ENCODE measurements at places on chromosomes 12 and 14.

GRCh38 chr14:52776816-52777215 is 14.6 kb downstream of the GNPNAT1 start:
- DNase-seq: no peak

DNA sequence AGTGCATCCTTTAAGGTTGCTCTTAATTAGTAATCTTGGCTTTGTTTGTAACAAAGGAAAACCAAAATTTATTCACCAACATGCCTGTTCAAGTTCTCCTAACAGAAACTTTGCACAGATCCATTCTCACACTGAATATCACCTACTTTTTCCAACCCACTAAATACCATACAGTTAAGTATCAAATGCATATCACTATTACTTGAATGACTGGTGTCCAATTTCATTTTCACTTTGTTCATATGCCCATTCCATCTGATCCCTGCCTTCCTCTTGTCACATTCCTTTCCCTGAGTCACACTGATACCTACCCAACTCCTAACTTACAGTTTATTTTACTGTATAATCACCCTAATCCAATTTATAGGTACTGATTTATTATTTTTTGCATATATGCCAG is 286.4 kb downstream of the NELL2 start:
- DNase-seq: no peak

DNA sequence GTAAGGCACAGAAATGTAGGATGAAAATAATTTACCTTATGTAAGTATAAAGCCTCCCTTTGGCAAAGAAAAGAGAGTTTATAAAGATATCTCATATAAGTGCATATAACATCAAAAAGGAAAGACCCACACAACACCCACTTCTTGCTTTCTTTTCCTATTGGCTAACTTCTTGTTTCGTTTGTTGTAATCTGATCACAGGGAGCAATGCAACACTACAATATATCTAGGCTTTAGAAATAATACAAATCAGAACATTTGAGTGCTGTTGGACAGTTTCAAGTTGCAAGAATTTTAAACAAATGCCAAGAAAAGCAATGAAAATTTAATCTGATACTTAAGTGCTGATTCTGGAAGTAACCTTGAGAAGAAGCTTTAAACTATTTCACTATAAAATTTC is 1.3 kb downstream of the FGD6 start:
- no peak for DNase-seq

DNA sequence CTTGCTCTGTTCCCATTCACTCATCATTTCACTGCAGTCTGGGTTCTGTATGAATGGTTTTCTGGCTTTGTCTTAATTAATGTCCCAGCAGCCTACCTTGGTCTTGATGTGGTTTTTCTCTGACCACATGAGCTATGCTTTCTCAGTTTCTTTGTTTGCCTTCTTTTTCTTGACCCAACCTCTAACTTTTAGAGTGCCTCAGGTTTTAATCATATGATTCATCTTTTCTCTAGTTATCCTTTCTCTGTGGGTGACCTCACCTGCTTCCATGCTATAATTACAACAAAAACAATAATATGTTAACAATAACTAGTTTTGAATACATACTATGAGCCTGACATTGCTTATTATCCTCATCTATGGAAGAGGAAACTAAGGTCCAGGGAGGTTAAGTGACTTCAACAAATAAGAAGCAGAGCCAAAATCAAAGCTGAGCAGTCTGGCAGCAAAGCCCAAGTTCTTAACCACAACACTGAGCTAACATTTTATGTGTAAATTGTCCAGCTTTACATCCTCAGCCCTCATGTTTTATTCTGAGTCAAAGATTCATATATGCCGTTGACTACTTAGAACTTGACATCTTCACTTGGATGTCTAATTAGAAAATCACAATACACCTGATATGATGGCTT is 4.7 kb upstream of the EPYC start:
- DNase-seq: no peak

- no peak for DNase-seq
Observed at GRCh38 chr12:20457582-20457981, 89.2 kb downstream of the PDE3A start.

DNA sequence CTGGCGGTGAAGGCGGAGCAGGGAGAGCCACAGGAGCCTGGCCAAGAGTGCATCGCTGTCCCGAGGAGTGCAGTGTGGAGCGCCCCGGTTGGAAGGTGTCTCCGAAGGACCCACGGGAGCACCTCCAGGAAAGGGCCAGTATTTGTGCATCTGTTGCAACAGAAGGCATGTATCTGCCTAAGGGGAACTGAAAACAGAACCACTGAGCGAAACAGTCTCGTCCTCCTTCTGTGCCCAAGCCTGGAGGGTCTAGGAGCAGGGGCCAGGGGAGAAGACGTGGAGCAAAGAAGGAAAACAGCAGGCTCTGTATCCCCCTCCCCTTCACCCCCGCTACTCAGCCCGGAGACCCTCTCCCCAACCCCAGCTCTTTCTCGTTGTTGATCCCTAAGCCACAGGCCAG is 5.3 kb upstream of the LRRC10 start:
- DNase-seq: no peak

DNA sequence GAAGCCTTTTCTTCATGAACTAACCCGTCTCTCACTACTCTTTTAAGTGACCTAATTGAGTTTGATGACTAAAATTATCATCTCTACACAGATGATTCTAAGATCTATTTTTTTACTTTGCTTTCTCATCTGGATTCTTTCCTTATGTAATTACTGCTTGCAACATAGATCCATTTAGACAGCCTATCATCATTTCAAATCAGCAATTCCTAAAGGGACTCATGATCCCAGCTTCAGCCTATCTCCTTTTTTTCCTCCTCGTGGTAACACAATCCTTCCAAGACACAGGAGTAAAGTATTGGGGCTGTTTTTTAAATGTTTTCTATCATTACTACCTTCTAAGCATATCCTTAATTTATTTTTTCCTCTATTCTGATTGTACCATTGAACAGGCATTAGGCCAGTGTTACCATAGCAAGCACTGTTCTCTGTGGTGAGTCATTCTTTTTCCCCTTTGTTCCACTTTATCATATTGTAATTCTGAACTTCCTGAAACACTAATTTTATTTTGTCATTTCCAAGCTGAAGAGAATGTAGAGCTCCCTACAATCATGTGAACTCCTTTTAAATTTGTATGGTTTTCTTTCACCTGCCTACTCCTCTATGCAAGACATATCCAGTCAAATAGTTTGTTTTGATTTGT is 190.4 kb upstream of the FAR2 start:
- DNase-seq: no peak

- no peak for DNase-seq
Observed at GRCh38 chr14:65676361-65677014, 264.0 kb downstream of the FUT8 start.
